Sciatic nerve (tissue), 2 donors: ENCODE measurements at places on chromosomes 13 and 19. TPM values are rescaled to one million over a fixed set of nuclear protein-coding genes. Genes with fewer than 3 reads are reported as not detected.
A peak's percentile ranks its signal among the peaks of the same experiment; 100 is the strongest.

DNA sequence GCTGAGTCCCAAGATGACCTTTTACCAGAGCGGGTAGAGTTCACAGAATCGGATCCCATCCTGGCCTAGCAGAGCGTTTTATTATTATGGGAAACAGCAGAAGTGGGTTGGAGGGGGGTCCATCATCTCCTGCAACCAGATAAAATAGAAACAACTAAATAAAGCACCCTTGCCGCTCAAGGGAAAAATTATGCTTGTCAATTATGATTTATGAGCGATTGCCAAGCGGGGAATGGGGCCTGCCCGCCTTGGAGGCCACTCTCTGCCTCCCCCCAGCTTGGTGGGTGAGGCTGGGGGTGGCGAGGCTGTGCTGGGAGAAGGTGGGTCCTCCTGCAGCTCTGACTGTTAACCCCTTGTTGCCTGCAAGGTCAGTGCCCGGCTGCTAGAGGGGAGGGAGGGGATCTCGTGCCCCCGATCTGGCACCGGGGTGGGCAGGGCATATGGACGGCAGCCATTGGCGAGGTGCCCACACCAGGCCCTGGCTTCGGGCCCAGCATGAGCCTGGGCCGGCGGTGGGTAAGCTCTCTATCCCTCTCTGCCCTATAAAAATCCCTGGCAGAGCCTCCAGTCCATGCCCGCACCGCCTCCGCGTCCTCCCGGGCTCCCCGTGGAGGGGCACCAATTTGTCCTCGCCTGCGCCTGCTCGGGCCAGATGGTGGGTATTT, 129.1 kb downstream of the URI1 start:
- peak; percentile 58 for DNase-seq

- DNase-seq: no peak
Observed at GRCh38 chr19:34096020-34096915, 76.0 kb upstream of the LSM14A start.

- peak; percentile 86 for DNase-seq
Observed at GRCh38 chr19:42440357-42441048, 2.2 kb downstream of the CXCL17 start.

DNA sequence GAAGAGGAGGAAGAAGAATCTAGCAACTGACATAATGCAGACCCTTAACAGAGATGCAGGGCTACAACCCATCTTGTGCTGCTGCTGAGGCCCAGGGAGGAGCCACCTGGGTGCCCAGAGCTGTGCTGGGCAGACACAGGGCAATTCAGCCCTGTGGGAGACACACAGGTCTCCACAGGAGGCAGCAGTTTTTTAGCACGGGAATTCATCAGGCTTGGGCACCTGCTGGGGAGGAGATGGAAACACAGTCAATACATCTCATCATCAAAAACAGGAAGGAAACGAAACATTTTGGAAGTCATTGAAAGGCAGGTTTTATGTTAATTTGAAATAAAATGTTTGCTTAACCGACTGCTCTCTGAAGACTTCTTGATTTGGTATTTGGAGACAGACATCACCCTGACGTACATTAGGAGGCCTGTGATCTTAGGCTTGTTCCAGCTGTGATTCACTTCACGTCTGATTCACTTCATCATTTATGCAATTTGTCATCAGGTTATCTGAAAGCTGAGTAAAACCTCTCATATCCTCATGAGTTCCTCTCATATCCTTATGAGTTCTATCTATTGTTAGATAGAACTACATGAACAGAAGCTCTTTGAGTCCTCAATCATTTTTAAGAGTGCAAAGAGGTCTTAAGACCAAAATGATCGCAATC, 77.4 kb downstream of the CYSLTR2 start:
- DNase-seq: no peak

DNA sequence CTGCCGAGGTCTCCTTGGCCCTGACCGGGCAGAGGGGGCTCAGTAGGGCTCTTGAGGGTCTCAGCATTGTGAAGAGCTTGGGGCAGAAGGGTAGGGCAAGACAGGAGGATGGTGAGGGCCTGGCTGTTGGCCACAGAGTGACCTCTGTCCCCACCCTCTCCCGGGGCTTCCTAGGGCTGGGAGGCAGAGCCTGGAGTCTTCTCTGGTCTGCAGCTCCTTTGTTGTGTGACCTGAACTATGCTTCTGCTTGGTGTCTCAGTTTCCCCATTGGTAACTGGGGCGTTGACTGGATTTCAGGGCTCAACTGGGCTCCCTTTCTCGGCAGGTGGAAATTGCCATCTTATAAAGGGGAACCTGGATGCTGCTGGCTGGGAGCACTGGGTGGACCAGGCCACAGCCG, 30.1 kb upstream of the PEPD start:
- DNase-seq: peak; percentile 2

Gene NXNL1
- total RNA-seq: not detected

DNA sequence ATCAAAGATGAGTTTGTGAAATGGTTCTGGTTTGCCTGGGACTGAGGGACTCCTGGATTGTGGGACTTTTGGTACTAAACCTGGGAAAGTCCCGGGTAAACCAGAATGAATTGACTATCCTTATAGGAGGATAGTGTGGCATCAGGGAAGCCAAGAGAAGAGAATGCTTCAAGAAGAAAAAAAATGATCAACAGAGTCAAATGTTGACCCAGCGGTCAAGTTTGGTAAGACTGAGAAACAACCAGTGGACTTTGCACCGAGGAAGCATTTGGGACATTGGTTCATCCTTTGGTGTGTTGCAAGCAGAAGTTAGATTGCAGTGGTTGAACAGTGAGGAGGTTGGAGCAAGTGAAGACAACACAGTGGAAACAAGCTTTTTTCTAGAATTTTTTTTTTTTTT, 33.5 kb downstream of the CLEC17A start:
- no peak for DNase-seq

GRCh38 chr19:39631178-39631577, 24.5 kb upstream of the LGALS16 start:
- no peak for DNase-seq

Gene C5AR1
- total RNA-seq: 33.3 TPM

GRCh38 chr13:83853771-83854170, 28.5 kb downstream of the SLITRK1 start:
- DNase-seq: no peak

Gene PSG7
- not detected for total RNA-seq

GRCh38 chr19:54168174-54168917, 4.6 kb downstream of the TMC4 start:
- peak; percentile 97 for DNase-seq

- DNase-seq: peak; percentile 82
Observed at GRCh38 chr19:9205501-9206113, 13.8 kb downstream of the OR7D4 start.

DNA sequence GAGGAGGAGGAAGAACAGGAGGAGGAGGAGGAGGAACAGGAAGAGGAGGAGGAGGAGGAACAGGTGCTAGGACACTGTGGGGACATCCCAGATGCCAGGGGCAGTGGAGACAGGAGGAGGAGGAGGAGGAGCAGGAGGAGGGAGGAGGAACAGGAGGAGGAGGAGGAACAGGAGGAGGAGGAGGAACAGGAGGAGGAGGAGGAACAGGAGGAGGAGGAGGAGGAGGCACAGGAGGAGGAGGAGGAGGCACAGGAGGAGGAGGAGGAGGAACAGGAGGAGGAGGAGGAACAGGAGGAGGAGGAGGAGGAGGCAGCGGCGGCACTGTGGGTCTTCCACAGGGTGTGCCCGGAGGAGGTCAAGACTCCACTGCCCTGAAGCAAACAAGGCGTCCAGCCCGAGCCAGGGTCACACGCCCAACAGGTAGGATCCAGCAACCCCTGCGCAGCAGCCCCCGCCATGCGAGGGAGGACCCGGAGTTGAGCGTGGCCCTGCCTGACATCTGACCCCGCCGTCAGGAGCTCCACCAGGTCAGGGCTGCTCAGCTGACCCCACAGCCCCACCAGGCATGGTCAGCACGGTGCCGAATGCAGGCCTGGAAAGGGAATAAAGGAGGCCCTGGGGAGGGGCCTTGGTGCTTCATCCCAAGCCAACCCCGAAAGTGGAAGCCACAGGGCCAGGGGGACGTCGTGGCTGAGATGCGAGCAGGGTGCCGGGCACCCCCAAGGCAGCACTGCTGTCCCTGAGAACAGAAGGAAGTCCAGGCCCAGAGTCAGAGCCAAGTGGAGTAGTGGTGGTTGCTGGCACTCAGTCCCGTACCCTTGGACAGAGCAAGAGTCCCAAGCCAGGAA, 9.2 kb downstream of the SBNO2 start:
- peak; percentile 62 for DNase-seq

Gene MCF2L
- total RNA-seq: 64.1 TPM

Gene ARL11
- 1.1 TPM for total RNA-seq

DNA sequence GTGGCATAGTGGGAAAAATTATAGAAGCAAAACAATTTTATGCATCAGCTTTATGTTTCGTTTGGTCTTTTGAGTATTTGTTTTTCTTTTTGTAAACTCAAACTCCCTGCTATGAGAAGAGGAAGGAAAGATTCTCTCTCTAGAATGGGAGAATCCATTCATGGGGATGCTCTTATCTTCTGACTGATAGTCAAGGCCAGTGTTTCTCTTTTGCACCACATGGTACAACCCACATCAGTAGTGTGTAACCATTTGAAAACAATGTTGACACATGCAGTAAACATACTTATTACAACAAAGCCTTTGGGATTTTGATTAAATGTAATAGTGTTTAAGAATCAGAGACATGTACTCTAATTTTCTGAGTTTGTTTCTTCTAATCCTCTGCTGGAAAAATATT, 490.5 kb downstream of the MYO16 start:
- no peak for DNase-seq

DNA sequence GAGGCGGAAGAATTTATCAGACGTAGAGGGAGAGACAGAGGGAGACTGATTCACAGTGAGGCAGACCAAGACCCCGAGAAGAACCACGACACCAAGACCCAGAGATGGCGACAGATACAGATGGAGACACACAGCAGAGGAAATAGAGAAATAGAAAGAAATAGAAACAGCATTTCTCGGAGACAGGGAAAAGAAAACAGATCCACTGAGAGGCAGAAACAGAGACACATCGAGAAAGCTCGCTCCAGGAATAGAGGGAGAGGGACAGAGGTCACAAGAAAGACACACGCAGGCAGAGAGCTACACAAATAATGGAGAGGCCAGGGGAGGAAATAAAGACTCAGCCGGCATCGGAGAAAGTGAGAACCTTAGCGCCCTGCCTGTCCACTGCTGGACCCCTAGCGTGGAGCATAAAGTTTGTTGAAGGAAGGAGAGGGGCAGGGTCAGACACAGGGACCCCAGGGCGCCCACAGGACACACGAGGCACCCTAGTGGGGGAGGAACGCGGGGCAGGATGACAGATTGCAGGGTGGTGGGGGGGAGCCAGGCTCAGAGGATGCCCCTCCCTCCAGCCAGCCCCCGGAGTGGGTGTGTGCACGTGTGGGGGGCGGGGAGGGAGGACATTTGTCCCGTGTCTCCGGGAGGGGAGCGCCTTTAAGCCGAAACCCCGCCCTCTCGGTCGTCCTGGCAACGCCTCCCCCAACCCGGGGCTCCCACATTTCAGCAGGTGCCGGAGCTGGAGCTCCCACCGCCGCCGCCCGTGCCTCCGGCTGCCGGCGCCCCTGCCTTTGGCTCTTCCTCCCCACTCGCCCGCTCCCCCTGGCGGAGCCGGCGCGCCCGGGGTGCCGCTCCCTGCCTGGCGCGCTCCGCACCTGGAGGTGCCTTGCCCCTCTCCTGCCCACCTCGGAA, at the start of gene PRKCG:
TSS of gene PRKCG (plus strand) at position 716 of the 909 bp plus-strand sequence. CDS start 298 bp downstream, outside the sequence.
- peak; percentile 66 for DNase-seq

DNA sequence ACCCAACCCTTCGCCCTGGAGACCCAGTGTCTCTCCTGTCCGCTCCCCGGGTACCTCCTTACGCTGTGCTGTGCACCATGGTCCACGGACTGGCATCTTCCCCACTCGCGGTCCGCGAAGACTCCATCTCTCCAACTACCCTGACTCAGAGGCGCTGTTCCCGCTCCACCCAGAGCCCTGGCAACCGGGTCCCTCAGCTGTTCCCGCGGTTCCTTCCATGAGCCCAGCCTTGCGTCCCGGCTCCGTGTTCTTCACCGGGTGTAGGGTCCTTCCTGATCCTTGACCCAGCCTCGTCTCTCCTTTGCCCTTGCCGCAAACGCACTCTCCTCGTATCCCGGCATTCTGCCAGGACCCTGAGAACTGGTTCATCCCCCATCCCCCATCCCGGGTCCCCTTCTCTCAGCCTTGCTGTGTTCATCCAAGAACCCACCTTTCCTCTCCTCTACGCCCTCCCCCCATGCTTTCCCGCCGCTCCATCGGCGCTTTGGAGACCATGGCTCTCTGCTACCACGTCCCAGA, 664 bp downstream of the ICAM5 start:
- DNase-seq: no peak

- no peak for DNase-seq
Observed at GRCh38 chr19:42634409-42635232, 39.9 kb upstream of the CEACAM8 start.

Gene MIR17HG
- 6.4 TPM for total RNA-seq

GRCh38 chr13:90103099-90103784, 1244.2 kb upstream of the MIR17HG start:
- no peak for DNase-seq

Gene PLIN5
- total RNA-seq: 17.1 TPM

DNA sequence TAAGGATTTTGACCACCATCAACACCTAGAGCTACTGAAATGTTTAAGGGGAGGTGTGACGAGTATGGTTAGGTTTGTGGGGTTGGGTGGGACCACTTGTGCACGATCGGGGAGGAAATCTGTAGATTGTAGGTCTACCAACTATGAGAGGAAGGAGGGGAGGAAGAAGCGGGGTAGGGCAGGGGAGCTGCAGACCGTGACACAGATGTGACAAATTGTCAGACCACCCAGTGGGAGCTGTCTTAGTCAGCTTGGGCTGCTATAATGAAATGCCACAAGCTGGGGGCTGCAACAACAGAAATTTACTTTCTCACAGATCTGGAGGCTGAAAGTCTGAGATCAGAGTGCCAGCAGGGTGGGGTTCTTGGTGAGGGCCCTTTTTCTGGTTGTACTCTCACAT, 62.2 kb upstream of the ARGLU1 start:
- no peak for DNase-seq

Gene FOXO1
- total RNA-seq: 57.5 TPM

GRCh38 chr13:76875271-76875815, 10.9 kb downstream of the KCTD12 start:
- DNase-seq: no peak

DNA sequence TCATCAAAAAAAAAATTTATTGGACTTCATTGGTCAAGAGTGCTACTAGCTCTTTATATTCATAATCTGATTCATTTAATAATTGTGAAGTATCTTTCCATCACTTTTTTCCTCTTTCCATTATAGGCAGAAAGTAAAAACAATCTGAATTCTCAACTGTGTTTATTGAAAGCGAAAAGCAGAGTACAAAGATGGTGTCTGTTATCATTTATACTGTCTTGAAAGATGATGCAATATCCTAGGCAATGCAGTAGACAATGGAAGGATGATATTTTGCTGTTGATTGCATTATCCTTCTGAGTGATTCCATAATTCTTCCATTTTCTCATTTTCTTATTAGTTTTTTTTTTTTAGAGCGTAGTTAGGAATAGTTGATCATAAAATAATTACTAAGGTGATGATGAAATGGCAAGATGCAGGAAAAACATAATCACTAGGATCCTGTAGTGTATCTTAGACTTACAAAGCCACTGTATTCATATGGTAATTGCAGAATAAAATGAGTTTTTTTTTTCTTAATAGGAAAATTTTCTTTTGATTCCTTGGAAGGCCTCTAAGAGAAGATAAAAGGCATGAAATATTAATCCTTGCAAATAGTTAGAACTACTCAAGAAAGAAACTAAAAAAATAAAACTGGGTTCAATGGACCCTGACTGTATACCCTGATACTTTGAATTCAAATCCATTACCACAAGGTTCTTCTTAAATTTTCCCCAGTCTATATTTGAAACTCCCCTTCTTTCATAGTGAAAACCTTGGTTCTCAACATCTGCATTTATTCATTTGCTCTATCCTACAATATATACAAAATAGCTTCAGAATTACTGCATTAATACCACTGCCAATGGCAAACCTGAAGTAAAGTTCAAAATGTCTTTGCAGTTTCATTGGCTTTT, 11.6 kb downstream of the URI1 start:
- no peak for DNase-seq

- no peak for DNase-seq
Observed at GRCh38 chr13:97512732-97513131, 78.8 kb downstream of the RAP2A start.
